ENCODE measurements at places on chromosomes 2 and 18.

DNA sequence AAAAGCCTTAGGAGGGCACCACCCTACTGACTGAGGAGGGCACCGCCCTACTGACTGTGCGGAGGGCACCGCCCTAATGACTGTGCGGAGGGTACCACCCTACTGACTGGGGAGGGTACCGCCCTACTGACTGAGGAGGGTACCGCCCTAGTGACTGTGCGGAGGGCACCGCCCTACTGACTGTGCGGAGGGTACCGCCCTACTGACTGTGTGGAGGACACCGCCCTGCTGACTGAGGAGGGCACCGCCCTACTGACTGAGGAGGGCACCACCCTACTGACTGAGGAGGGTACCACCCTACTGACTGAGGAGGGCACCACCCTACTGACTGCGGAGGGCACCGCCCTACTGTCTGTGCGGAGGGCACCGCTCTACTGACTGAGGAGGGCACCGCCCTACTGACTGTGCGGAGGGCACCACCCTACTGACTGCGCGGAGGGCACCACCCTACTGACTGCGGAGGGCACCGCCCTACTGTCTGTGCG is 150.2 kb upstream of the NFATC1 start:
- no peak overlapping the region for H3K27ac ChIP-seq
- DNase-seq, result no peak
- H3K36me3 ChIP-seq, result no peaks in the 10 kb centered on the region
- H3K27me3 ChIP-seq, result no peaks in the 10 kb centered on the region

GRCh38 chr18:25248755-25249154 is 103.2 kb downstream of the ZNF521 start:
- no peak overlapping the region for H3K4me3 ChIP-seq
- H3K4me1 ChIP-seq, result no peaks in the 10 kb centered on the region
- no peak overlapping the region for H3K27ac ChIP-seq
- no peak for DNase-seq

- no peak for DNase-seq
- no peak overlapping the region for H3K4me3 ChIP-seq
- H3K36me3 ChIP-seq, result no peaks in the 10 kb centered on the region
- no peaks in the 10 kb centered on the region for H3K4me1 ChIP-seq
- peaks cover 5% of the 10 kb centered on the region for H3K27me3 ChIP-seq
Measured at GRCh38 chr2:54438271-54438670, 17.9 kb upstream of the SPTBN1 start.

DNA sequence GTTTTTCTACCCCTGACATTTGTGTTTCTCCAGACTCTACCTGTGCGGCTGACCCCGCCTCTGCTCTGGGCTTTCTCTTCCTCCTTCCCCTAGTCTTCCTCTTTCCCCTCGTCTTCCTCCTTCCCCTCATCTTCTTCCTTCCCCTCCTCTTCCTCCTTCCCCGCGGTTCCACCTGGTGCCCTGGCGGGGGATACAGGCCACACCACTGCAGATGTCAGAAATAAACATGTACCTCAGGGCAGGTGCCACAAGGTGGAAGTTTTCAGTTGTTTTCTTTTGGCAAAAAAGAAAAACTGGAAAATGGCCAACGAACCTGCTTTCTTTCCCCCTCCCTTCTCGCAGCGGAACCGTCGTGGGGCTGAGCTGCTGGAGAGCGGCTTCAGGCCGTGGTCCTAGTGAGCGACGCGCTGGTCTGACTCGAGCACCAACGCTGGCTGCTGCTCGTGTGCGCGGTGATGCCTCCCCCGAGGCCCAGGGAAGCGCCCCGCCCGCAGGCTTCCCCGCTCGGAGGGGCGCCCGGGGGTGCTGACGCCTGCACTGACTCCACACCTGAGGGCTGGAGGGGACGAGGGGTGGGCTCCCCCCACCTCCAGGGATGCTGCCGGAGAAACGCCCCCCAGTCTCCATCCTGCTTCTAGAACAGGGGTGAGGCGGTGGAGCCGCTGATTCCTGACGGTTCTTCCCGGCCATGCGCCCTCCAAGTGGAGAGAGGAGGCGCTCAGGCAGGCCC is 83.7 kb upstream of the ZNF516 start:
- H3K27me3 ChIP-seq, result peaks cover 28% of the 10 kb centered on the region
- H3K36me3 ChIP-seq, result no peaks in the 10 kb centered on the region
- no peak overlapping the region for H3K27ac ChIP-seq
- H3K4me1 ChIP-seq, result no peaks in the 10 kb centered on the region
- no peak overlapping the region for H3K4me3 ChIP-seq
- no peak for DNase-seq

DNA sequence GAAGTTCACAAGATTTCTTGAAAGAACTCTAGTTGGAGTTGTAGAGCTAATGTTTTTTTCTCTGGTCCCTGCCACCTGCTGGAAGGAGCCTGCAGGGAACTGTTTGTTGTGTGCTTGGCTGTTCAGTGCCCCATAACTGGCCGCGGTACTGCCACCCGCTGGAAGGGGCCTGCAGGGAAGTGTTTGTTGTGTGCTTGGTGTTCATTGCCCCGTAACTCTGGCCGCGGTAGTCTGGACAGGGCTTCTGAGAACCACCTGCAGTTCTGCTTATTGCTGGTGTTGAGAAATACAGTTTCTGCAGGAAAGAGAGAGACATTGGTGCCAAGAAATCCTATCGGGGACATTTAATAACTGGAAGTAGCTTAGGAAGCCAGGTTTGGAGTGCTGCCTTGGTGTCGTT is 58.1 kb downstream of the AGAP1 start:
- no peaks in the 10 kb centered on the region for H3K4me1 ChIP-seq
- peaks cover 12% of the 10 kb centered on the region for H3K27me3 ChIP-seq
- no peak overlapping the region for H3K27ac ChIP-seq
- H3K4me3 ChIP-seq, result no peak overlapping the region
- DNase-seq, result no peak

- no peaks in the 10 kb centered on the region for H3K27me3 ChIP-seq
- no peak overlapping the region for H3K4me3 ChIP-seq
- H3K36me3 ChIP-seq, result no peaks in the 10 kb centered on the region
- no peak overlapping the region for H3K27ac ChIP-seq
- H3K4me1 ChIP-seq, result peaks cover 35% of the 10 kb centered on the region
- DNase-seq, result no peak
Measured at GRCh38 chr2:237618449-237618848, 8.9 kb upstream of the LRRFIP1 start.

DNA sequence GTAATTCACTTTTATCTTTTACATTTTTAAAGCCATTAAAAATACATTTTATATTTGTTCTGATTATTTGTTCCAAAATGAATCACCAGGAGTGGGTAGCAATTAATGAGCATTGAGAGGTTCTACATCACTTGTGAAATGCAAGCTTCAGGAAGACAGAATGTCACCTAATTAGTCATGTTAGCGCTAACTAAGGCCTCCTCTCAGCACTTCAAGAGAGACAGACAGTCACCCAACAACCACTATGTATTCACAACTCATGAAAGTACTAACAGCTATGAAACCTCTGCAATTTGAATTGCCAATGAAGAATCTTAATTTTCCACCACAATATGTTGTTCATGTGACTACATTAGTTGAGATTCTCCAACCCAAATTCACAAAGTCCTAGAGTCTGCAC is 611.0 kb downstream of the KCNJ3 start:
- no peak overlapping the region for H3K4me3 ChIP-seq
- H3K36me3 ChIP-seq, result no peaks in the 10 kb centered on the region
- no peak overlapping the region for H3K27ac ChIP-seq

- H3K4me3 ChIP-seq, result no peak overlapping the region
- no peak overlapping the region for H3K27ac ChIP-seq
- H3K4me1 ChIP-seq, result no peaks in the 10 kb centered on the region
Measured at GRCh38 chr2:140747665-140748064, 1383.2 kb downstream of the LRP1B start.

DNA sequence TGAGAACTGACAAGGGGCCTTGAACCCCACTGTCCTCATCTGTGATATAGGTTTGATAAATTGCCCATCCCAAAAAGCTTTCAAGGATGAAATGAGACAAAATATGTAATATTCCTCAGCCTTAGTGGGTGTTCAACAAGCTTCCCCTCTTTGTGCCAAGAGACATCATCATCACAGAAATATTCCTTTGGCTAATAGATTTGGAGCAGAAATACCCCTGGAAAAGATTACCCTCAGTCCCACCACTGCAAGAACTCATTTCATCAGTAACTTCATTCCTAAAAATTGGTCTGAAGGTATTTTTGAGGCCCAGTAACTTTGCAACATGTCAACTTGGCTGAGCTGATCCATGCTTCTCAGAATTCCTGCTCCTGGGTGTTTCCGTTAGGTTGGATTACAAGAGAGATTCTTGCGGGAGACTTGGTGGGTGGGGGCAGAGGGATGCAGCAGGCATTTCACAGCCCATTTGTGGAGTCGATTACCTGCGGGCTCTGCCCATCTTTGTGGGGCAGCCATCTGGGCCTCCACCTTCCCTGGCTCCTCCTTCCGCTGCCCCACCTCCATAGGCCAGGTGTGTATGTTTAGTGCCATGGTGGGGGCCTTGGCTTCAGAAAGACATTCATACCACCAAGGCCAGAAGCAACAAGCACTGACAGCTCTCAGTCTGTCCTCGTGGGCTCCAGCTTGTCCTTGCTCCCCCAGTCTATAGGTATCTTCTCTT is 263.9 kb downstream of the GLI2 start:
- H3K27ac ChIP-seq, result no peak overlapping the region
- peaks cover 5% of the 10 kb centered on the region for H3K27me3 ChIP-seq
- H3K36me3 ChIP-seq, result no peaks in the 10 kb centered on the region
- no peak overlapping the region for H3K4me3 ChIP-seq
- H3K4me1 ChIP-seq, result no peaks in the 10 kb centered on the region
- no peak for DNase-seq

DNA sequence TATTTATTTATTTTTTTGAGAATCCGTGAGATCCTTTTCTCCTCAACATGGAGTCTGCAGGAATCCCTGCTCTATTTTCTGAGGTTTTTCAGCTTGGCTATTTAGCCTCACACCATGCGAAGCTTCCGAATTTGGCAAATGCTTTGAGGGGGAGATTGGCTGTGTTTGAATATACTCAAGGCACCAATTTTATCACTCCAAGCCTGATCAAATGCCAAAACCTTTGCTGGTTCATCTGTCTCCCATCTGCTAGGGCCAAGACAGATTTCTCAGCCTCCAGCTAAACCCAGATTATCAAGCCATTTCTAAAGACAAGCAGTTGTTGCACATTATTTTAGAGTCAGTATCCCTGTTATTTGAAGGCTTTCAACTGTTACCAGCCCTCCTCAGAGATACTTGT is 295.7 kb downstream of the XIRP2 start:
- H3K27ac ChIP-seq, result no peak overlapping the region
- no peaks in the 10 kb centered on the region for H3K27me3 ChIP-seq
- H3K4me3 ChIP-seq, result no peak overlapping the region

DNA sequence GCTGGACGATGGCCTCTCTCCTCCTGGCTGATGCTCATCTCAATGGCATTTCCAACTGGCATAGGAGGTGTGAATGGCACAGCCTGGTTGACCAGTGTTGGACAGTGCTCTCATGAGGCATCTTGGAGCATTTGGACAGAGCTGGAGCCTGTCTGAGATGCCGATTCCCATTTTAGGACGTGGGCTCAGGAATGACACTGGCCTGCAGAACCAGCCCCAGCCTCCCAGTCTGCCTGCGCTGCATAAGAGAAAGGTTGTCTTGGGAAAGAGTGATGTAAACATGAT is 118.2 kb upstream of the COPS8 start:
- peaks cover 41% of the 10 kb centered on the region for H3K4me1 ChIP-seq
- no peaks in the 10 kb centered on the region for H3K27me3 ChIP-seq
- no peak overlapping the region for H3K27ac ChIP-seq
- H3K36me3 ChIP-seq, result no peaks in the 10 kb centered on the region

DNA sequence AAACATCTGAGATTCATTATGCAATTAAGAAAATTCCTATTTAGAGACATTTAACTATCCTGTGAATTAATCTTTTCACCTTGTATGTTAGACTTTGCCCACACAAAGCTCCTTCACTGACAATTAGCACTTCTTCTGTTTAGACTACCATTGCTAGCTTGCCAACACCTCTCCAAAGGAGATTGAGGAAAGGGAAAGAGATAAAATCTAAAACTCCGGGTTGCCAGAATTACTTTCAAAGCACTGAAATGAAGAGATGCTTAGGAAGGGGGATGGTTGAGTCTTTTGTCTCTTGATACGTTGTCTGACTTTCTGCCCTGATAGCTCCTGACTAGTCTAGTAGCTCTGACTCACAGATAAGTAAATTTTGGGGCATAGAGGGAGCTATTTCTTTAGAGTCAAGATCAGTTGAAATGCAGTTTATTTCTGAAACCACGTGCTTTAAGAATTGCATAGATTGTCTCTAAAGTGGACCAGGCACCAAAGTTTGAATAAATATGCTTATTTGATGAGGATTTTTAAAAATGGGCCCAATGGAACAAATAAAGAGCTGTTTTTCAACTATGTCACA is 74.1 kb upstream of the DSEL start:
- H3K27me3 ChIP-seq, result peaks cover 3% of the 10 kb centered on the region
- DNase-seq, result no peak
- H3K4me3 ChIP-seq, result no peak overlapping the region
- H3K27ac ChIP-seq, result no peak overlapping the region
- no peaks in the 10 kb centered on the region for H3K36me3 ChIP-seq

DNA sequence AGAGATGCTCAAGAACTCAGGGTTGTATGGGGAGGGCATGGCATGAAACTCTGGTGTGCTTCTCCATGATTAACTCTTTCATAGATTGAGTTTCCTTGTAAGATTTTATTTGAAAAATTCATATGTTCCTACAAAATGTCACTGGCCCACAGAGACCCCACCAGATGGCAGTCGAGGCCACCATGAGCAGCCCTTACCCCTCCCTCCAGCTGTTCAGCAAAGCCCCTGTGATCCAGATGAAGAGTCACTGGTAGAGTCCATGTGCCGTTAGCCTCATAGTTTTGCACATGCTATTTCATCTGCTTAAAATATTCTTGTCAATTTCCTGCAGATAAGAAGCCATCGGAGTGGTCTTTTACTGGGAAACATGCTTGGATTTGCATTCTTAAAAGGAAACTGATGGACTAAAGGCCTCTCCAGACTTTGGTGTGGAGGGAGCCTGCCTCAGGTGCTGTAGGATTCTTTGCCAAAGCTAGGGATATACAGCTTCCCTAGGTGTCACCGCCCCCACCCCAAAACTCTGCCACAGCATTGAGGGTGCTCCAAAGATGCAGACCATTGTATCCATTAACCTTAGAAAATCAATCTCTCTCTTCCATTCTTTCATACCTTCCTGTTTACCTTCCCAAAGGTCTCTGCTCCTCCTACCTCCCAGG is 18.8 kb downstream of the ZNF385B start:
- H3K27me3 ChIP-seq, result no peaks in the 10 kb centered on the region
- no peaks in the 10 kb centered on the region for H3K4me1 ChIP-seq
- H3K27ac ChIP-seq, result no peak overlapping the region
- no peaks in the 10 kb centered on the region for H3K36me3 ChIP-seq
- H3K4me3 ChIP-seq, result no peak overlapping the region

DNA sequence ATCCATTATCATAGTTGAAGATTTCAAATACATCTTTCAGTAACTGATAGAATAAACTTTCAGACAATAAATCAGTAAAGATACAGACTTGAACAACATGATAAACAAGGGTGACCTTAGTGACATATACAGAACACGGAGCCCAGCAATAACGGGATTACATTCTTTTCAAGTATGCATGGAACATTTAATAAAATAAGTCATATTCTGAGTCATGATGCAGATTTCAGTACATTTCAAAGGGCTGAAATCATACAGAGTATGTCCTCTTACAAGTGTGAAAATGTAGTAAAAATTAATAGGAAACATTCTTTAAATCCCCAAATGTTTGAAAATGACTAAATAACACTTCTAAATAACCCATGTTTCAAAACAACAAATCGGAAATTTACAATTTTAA is 17.2 kb upstream of the KLHL29 start:
- H3K4me1 ChIP-seq, result no peaks in the 10 kb centered on the region
- DNase-seq, result no peak
- H3K27me3 ChIP-seq, result peaks cover 26% of the 10 kb centered on the region
- H3K27ac ChIP-seq, result no peak overlapping the region
